ENCODE measurements at places on chromosomes 2 and 18.
A peak's percentile ranks its signal among the peaks of the same experiment; 100 is the strongest.

- no peak for DNase-seq
Measured at GRCh38 chr18:60599995-60600394, 227.4 kb upstream of the MC4R start.

DNA sequence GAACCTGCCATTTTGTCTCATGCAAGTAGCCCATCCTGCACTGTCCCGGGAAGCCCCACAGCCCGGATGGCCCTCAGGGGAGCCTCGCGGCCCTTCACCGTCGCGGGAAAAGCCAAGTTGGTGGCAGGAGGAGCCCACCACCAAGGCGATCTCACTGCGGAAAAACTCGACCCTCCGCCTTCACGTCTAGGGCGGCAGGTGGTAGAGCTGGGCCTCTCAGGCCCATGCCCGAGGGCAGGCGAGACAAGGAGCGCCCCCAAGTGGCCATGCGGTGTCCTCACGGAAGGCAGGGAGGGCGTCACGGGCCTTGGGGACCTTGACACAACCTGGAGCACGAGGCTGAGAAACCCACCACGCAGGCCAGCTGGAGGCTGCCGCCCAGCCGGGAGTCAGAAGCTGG is 34.8 kb upstream of the SKA1 start:
- no peak for DNase-seq

DNA sequence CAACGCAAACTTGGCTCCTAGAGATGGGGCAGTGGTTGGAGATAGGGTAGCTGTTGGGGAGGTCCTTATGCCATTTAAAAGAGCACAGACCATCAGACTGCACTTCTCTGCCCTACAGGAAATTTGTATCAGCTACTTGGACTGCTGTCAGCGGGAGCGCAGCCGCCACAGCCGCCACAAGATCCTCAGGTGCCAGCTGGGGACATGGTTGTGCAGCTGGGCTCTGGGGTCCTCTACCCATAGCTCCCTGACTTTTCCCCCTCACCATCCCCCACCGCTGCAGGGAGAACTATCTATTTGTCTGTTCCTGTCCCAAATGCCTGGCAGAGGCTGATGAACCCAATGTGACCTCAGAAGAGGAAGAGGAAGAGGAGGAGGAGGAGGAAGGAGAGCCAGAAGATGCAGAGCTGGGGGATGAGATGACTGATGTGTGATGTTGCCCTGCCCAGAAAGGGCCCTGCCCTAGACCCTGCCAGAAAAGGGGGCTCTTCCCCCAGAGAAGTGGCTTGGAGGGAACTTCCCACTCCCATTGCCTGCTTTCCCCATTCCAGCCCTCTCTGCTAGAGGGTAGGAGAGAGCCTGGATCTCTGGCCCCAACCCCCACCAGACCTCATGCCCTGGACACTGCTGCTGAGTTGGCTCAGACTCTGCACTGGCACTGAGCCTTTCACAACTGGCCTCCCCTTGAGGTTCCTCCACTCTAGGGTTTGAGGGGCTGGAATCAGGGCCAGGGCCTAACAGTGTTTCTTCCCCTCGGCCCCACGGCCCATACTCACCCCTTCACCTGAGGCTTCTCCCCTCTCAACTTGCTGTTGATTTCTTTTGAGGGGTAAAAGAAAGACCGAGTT is 7.3 kb downstream of the PRADC1 start:
- DNase-seq = peak; percentile 45

DNA sequence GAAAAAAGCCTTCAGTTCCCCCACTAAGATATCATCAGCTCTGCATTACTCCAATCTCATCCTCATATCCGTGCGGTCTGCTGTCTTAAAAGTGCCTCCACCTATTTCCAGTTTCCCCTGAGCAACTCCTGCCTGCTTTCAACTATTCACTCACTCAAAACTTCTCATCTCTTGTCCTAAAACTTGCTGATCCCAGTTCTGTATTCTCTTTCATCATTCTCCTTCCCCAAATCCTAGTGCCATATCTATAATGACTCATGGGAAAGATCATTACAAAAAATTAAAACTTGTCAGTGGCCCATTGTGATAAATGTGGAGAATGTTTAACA is 20.0 kb downstream of the ACVR1 start:
- DNase-seq = peak; percentile 32

DNA sequence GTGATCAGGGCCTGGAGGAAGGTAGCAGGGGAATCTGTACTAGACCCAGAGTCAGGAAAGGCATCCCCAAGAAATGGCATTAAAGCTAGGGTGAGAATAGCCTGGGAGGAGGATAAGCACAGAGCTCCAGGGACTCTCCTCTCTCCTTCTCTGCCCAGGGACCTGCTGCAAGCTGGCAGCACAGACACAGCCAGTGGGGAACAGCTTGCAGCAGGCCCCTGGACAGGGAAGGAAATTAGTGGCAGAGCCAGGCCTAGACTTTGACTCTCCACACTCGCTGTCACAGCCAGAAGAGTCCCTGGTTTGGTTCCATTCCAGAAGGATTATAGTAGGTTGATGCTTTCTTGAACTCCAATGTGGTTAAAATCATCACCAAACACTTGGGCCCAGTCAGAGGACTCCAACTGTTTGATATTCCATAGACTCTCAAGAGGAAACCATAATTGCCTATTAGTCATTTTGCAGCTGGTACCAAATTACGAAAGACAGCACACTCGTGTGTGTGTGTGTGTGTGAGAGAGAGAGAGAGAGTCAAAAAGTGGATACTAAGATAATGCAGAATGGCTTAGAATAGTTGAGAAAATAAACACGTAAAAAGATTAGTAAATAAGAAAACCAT is 95.5 kb upstream of the ATP8B1 start:
- DNase-seq = no peak

- no peak for DNase-seq
Measured at GRCh38 chr2:138997856-138998517, 217.8 kb upstream of the NXPH2 start.

DNA sequence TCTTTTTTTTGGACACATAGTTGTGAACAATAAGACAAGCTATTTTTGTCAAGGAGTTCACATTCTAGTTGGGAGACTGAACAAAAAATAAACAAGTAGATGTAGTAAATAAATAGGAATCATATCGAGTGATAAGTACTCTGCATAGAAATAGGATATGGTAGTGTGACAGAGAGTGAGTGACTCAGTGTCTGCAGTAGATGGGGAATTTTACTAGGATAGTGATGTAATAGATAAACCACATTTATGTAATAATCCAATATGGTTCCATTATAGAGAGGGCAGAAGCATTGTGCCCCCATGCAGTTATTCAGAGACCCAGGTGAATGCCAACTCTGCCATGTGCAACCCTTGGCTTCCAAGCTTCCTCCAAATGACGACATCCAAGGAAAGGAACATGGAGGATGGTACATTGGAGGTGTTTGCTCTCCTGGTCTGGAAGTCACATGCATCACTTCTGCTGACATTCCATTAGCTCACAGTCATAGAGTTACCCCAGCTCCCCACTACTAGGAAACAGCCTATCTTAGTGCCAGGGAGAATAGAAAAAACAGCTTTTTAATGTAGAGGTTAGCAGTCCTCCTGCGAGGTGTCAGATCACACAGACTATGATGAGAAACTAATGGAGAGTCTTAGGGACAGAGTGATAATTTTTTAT is 595.4 kb downstream of the NYAP2 start:
- no peak for DNase-seq

- no peak for DNase-seq
Measured at GRCh38 chr2:52465287-52465686, 1302.3 kb upstream of the CHAC2 start.

DNA sequence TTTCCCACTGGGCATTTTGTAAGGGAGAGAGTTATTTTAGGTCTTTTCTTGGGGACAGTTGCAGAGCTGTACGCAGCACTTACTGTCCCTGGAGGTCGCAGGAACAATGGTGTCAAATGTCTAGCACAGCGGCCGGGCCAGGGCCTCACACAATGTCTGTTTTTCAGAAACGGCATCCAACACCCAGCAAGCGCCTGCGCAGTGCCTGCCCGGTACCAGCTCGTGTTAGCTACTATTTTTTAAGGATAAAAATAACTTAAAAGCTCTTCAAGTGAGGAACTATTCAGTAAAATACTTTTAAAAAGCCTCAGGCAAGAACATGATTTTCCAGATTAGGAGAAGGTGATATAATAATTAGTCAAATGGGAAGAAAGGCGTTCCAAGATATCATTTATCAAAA is 90.0 kb downstream of the MBP start:
- DNase-seq = no peak

- DNase-seq = no peak
Measured at GRCh38 chr2:184654945-184655344, 56.6 kb downstream of the ZNF804A start.

GRCh38 chr2:8598295-8599165 is 83.3 kb upstream of the ID2 start:
- peak; percentile 84 for DNase-seq

- DNase-seq = peak; percentile 43
Measured at GRCh38 chr2:48768669-48769068, 13.1 kb upstream of the LHCGR start.

DNA sequence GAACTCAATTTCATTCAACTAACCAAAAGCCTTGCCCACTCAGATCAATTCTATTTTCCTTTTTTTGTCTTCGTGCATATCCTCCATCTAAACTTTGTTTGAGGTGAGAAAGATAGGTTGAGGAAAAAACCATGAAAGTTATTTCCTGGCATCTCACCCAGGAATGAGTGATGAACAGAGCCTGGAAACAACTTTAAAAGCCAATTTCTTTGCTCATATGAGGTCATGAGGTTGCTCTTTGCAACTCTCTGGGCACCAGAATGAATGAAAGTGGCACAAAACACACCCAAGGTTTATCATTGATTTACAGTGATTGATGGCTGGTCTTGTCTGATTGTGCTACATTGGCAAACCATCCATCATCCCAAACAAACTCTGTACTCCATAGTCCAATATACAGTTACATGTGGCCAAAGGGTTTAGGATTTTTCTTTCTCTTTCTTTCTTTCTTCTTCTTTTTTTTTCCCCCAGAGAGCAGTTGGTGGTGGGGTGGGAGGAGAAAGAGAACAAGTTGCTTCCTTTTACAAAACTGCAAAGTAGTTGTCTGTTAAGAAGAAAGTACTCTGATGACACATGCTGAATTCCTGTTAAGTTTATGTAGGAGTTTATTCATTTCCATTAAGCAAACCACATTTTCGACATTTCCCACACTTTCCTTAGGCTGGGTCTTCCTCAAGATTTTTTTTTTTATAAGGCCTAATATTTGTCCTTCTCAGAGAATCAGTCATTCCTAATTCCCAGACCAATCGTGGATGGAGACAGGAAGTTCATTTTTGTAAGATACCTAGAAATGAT is 575.9 kb upstream of the ZEB2 start:
- peak; percentile 48 for DNase-seq

GRCh38 chr2:68714866-68715265 is 19.7 kb upstream of the ARHGAP25 start:
- DNase-seq = peak; percentile 98

- no peak for DNase-seq
Measured at GRCh38 chr2:23456396-23456795, 71.4 kb downstream of the KLHL29 start.

DNA sequence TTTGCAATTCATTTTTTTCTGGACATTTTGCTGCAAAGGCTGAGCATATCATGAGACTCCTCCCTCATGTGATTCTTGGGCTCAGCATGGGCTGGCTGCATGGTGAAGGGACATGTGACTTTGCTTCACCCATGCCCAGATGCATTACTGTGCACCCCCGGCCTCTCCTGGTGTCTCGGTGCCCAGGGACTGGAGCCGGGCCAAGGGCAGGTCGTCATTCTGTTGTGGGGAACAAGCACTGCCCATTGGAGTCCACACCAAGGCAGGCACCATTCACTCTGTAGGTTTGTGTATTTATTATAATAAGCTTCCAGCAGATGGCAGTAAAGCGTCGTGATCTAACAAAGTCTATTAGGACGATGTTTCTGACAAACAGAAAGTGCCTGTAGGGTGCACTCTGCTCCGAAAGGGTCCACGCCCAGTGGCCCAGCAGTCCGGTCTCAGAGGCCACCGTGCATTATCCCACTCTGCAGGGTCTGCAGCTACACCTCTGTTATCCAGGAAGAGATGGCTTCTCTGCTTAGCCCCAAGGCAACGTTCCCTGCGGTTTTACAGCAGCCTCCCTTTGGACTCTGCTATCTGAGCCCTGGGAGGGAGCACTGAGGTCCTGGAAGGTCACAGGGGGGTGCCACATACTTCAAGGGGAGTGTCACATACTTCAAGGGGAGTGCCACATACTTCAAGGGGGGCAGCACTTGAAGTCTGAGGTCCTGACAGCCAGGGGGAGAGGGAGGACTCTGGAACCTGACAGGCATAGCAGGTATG is 219.6 kb downstream of the TSN start:
- DNase-seq = peak; percentile 95

- DNase-seq = no peak
Measured at GRCh38 chr18:48629730-48630324, 91.0 kb downstream of the CTIF start.

DNA sequence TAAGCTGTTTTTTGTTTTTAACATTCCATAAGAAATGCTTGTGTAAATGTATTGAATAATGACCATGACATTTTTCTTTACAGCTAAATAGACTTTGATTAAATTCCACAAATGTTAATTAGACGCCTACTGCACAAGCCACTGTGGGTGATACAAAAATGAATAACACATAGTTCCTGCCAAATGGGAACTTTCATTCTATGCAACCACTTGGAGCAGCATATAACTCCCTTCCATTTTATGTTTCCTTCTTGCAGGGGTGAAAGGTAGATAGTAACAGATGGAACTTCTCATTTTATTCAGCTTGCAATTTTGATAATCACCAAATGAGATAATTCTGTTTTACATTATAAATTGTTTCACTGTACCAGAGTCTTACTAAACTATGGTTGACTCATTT is 70.0 kb upstream of the THUMPD2 start:
- no peak for DNase-seq

DNA sequence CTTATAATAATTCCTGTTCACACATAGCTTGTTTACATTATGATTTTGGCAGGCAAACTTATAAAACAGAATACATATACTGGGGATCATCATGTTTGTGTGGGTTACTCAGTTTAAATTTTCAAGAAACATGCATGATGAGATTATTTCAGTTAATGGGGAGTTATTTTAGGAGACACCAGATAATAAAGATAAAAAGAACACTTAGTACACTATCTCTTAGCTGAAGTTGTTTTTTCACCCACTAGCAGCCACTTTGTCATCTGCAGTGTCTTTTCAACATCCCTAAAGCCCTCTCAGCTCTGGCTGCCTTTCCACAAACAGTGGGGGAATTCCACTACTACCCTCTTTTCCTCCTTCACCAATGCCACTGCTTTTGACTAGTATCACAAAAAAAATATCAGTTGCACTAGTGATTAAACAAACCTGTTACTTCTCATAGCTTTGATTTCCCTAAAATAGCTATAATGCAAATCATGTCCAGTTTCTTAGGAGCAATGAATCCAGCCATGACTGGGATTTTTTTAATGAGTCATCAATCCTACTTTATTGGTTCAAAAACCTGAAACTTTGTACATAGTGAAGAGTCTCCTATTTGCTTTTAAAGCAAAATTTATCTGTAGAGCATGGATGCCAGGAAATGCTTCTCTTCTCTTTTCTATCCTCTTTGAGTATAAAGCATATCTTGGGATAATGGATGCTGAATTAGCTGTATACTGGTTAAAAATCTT is 156.7 kb upstream of the TFPI start:
- no peak for DNase-seq

GRCh38 chr2:104745846-104746245 is 108.1 kb upstream of the POU3F3 start:
- no peak for DNase-seq

GRCh38 chr2:75503048-75503607 is 57.6 kb downstream of the EVA1A start:
- no peak for DNase-seq

Measured in suppressor macrophage (primary cell).